ENCODE measurements at places on chromosomes 12 and 14.

- DNase-seq, result no peak
Measured at GRCh38 chr12:124407074-124407473, 112.2 kb downstream of the RFLNA start.

DNA sequence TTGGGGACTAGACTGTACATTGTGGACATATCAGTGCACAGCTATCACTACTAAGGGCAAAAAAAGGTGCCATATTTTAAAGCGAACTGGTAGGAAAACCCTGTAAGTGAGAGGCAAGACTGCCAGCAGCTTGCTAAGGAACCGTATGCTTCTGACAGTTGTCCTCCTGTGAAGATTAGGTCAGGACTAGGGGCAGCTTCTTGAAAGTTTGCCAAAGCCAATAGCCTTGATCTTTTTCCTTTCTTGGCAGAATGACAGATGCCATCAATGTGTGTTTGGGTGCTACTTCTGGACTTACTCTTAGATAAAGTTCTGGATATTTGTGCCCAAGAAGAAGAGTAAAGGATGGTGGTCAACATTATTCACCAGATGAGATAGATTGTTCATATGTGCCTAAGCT lies 7.4 kb downstream of the DAAM1 start:
- DNase-seq, result no peak

- no peak for DNase-seq
Measured at GRCh38 chr14:36818246-36818645, 156.6 kb downstream of the PAX9 start.

DNA sequence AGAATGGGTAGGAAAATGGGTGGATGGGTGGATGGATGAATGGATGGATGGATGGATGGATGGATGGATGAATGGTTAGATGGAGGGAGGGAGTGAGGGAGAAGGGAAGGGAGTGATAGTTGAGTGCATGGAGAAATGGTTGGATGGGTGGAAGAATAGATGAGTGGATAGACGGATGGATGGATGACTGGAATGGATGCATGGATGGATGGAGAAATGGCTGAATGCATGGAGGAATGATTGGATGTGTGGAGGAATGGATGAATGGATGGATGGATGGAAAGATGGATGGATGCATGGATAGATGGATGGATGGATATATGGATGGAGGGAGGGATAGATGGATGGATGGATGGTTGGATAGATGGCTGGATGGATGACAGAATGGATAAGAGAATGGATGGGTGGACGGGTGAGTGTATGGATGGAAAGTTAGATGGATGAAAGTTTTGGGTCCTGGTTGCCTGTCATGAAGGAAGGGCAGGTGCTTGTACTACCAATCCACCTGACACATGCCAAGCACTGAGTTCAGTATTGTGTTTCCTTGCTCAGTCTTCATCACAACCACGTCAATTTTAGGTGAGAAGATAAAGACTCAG lies 286.5 kb upstream of the RTL1 start:
- DNase-seq, result no peak

GRCh38 chr12:123984903-123985302 lies 11.9 kb downstream of the ZNF664 start:
- no peak for DNase-seq

DNA sequence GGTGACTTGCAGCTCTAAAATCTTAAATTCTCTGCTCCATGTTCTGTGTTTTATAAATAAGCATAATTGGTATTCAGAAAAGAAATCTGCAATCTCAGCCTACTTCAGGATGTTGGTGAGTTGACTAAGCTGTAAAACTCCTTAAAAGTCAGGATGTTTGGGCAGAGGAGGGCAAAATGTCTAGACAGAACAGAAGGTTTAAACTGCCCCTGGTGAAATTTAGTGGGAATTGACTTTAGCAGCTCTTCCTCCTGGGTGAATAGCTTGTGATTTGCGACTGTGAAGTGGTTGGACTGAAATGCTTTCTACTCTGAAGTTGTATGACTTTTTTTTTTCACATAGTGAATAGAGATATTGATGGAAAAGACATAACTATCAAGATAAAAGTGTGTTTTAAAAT lies 85.8 kb downstream of the CAND1 start:
- no peak for DNase-seq

- no peak for DNase-seq
Measured at GRCh38 chr12:121102307-121102706, 30.4 kb upstream of the P2RX7 start.

DNA sequence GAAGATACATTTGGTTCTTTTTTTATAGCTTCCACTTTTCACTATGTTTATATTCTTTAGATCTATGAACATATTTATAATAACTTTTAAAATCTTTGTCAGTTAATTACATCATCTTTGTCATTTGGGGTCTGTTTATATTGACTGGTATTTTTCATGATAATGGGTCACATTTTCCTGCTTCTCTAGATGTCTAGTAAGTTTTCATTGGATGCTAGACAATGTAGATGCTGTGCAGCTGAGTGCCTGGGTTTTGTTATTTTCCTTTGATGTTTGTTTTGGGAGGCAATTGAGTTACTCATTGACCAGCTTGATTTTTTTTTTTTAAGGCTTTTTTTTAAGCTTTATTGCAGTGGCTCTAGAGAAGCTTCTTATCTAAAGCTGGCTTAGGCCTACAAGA lies 4.9 kb downstream of the MAP1LC3B2 start:
- DNase-seq, result no peak

- DNase-seq, result no peak
Measured at GRCh38 chr12:53613821-53614220, 12.4 kb downstream of the ATF7 start.

Measured in AG04450 (cell line).